ENCODE measurements at places on chromosomes 5 and 9. TPM values are rescaled to one million over a fixed set of nuclear protein-coding genes. Genes with fewer than 3 reads are reported as not detected.

DNA sequence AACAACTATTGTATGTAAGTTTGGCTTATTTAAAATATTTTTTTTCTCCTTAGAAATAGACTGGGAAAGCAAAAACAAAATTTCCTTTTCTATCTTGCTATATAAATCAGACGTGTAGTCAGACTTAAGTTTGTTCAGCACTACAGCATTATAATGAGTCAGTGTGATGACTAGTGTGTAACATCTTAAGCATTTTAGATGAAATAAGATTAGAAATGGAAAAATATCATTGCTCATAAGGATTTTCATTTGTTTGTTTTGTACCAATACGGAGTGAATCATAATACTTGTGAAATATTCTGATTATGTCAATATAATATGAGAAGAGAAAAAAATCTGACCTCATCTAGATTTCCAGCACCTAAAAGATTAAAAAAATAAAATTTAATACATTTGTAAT lies 64.7 kb upstream of the RICTOR start:
- peaks cover 7% of the 10 kb centered on the region for H3K36me3 ChIP-seq
- peaks cover 25% of the 10 kb centered on the region for H3K4me1 ChIP-seq
- no peak overlapping the region for H3K4me3 ChIP-seq
- DNase-seq = no peak

- no peaks in the 10 kb centered on the region for H3K27me3 ChIP-seq
- no peak for DNase-seq
- H3K4me1 ChIP-seq = no peaks in the 10 kb centered on the region
- no peaks in the 10 kb centered on the region for H3K36me3 ChIP-seq
Measured at GRCh38 chr9:10260501-10260900, 352.3 kb downstream of the PTPRD start.

CDKN2B gene
- 30.4 TPM for total RNA-seq

CKS2 gene
- 99.5 TPM for total RNA-seq

PCDHGA2 gene
- not detected for total RNA-seq

DNA sequence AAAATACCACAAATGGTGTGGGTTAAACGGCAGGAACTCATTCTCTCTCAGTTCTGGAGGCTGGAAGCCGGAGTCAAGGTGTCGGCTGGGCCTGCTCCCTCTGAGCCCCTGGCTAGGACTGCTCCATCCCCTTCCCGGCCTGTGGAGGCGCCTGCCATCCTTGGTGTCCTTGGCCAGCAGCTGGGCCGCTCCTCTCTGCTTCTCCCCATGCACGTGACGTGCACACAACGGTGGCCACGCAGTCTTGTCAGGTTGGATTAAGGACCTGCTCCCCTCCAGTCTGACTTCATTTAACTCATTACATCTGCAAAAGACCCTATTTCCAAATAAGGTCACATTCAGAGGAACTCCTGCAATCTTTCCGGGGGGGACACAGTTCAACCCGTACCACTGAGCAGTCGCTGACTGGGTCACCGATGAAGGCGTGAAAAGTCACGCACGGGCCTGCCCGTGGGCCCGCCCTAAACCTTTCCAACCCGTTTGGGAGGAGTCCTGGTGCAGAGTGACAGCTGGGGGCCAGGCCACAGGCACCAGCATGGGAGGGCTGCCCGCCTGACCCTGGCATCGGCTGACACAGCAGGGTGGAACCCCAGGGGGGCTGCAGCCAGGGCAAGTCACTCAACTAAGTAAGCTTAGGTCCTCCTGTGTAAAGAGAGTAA lies 135.2 kb downstream of the COL23A1 start:
- no peaks in the 10 kb centered on the region for H3K4me1 ChIP-seq
- no peak for DNase-seq
- no peak overlapping the region for H3K27ac ChIP-seq
- no peak overlapping the region for H3K4me3 ChIP-seq

CD274 gene
- total RNA-seq = 3.6 TPM

SNCAIP gene
- total RNA-seq = not detected

GRCh38 chr5:56259002-56259511 lies 25.9 kb upstream of the ANKRD55 start:
- H3K27me3 ChIP-seq = no peaks in the 10 kb centered on the region
- H3K36me3 ChIP-seq = no peaks in the 10 kb centered on the region
- H3K4me3 ChIP-seq = no peak overlapping the region
- H3K27ac ChIP-seq = peak overlapping the region; percentile 61
- no peak for DNase-seq

CEL gene
- total RNA-seq = 2.6 TPM

PCDHGA7 gene
- 0.73 TPM for total RNA-seq

GRCh38 chr9:133404454-133405002 lies 13.3 kb downstream of the REXO4 start:
- H3K4me1 ChIP-seq = no peaks in the 10 kb centered on the region
- peaks cover 16% of the 10 kb centered on the region for H3K36me3 ChIP-seq
- no peak overlapping the region for H3K27ac ChIP-seq
- no peaks in the 10 kb centered on the region for H3K27me3 ChIP-seq
- DNase-seq = no peak

DNA sequence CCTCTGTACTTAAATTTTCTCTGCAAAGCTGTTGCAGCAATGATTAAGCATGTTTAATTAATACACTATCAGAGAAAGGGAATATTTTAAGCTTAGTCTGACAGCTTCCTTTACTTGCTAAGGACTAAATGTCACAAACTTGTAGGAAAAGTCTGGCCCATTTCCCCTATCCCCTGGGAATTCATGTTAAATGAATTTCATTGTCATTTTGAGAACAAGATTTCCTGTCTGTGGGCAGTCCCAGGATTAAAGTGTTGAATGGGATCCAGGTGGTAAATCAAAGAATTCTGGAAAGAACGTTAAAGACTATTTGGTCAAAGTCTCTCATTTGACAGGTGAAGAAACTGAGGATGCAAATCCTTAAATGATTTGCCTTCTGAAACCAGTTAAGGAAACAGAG lies 214.8 kb downstream of the MPDZ start:
- H3K4me3 ChIP-seq = no peak overlapping the region
- no peak for DNase-seq
- H3K27me3 ChIP-seq = peaks cover 10% of the 10 kb centered on the region
- H3K4me1 ChIP-seq = no peaks in the 10 kb centered on the region
- H3K27ac ChIP-seq = no peak overlapping the region

NEURL1B gene
- total RNA-seq = 2.8 TPM

GRCh38 chr5:89313804-89314588 lies 431.0 kb upstream of the MEF2C start:
- H3K4me1 ChIP-seq = peaks cover 16% of the 10 kb centered on the region
- peak; percentile 28 for DNase-seq
- no peaks in the 10 kb centered on the region for H3K27me3 ChIP-seq
- H3K27ac ChIP-seq = peak overlapping the region; percentile 52
- H3K36me3 ChIP-seq = no peaks in the 10 kb centered on the region

WNK2 gene
- total RNA-seq = 85.7 TPM

DNA sequence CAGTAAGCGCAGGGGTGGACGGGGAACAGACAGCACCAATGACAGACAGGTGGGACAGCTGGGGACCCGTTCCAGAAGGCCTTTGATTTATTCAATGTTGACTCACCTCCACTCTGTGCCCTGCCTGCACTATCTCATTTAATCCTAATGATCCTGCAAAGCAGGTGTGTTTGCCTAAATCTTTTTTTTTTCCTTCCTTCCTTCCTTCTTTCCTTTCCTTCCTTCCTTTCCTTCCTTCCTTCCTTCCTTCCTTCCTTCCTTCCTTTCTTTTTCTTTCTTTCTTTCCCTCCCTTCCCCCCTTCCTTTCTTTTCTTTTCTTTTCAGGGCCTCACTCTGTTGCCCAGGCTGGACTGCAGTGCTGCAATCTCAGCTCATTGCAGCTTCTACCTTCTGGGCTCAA lies 17.1 kb upstream of the CORO2A start:
- DNase-seq = no peak
- no peaks in the 10 kb centered on the region for H3K27me3 ChIP-seq
- no peak overlapping the region for H3K27ac ChIP-seq
- H3K4me3 ChIP-seq = no peak overlapping the region

C5orf58 gene
- not detected for total RNA-seq

- no peak for DNase-seq
- no peaks in the 10 kb centered on the region for H3K27me3 ChIP-seq
- H3K4me1 ChIP-seq = no peaks in the 10 kb centered on the region
- H3K36me3 ChIP-seq = no peaks in the 10 kb centered on the region
- H3K27ac ChIP-seq = no peak overlapping the region
Measured at GRCh38 chr9:82680179-82680935, 382.6 kb downstream of the RASEF start.

- H3K36me3 ChIP-seq = peaks cover 6% of the 10 kb centered on the region
- DNase-seq = no peak
- H3K4me3 ChIP-seq = no peak overlapping the region
- no peak overlapping the region for H3K27ac ChIP-seq
Measured at GRCh38 chr5:119551819-119552218, 77.5 kb upstream of the FAM170A start.

GRCh38 chr9:116112236-116112635 lies 41.4 kb upstream of the PAPPA start:
- H3K27me3 ChIP-seq = no peaks in the 10 kb centered on the region
- H3K4me1 ChIP-seq = no peaks in the 10 kb centered on the region
- DNase-seq = no peak
- H3K36me3 ChIP-seq = no peaks in the 10 kb centered on the region
- no peak overlapping the region for H3K4me3 ChIP-seq
- no peak overlapping the region for H3K27ac ChIP-seq

SEMA6A gene
- total RNA-seq = 53.3 TPM

- peak overlapping the region; percentile 88 for H3K27ac ChIP-seq
- peaks cover 96% of the 10 kb centered on the region for H3K4me1 ChIP-seq
- peak overlapping the region; percentile 27 for H3K4me3 ChIP-seq
- no peaks in the 10 kb centered on the region for H3K27me3 ChIP-seq
- no peak for DNase-seq
Measured at GRCh38 chr5:107459605-107460004, 211.1 kb downstream of the EFNA5 start.

DNA sequence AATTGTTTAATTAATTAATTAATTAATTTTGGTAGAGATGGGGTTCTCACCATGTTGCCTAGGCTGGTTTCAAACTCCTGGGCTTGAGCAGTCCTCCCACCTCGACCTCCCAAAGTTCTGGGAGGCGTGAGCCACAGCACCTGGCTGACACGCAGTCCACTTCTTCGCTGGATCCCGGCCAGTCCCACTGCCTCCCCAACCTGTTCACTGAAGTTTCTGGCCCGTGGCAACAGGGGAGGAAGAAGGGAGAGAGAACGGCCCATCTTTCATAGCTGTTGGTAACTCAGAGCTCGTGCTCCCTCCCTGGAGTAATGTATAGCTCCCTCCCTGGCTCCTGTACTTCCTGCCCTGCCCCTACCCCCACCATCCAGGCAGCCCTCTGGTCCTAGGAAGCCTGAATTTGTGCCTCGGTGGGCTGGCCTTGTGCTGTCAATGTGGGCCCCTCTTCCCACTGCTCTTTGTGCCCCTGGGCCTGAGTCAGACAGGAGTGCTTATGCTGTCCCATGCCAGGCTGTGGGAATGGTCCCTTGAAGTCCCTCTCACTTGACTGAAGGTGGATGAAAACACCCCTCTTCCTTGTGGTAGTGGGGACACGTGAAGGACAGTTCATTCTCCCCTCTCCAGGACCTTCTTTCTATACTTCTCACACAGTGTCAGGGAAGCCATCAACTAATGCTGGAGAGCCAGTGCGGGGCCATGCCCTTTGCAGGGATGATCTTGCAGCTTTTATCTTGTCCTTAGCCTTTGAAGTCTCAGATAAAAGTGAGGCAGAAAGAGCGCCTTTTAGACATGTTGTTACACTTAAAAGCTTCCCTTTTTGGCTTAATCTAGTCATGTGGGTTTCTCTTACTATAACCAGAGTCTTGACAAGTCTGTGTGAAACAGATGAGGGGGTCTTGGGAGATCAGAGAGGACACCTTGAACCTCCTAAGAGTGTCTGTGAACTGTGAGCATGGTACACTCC lies 38.1 kb downstream of the ANGPTL2 start:
- no peaks in the 10 kb centered on the region for H3K27me3 ChIP-seq
- no peaks in the 10 kb centered on the region for H3K36me3 ChIP-seq
- no peaks in the 10 kb centered on the region for H3K4me1 ChIP-seq

DNA sequence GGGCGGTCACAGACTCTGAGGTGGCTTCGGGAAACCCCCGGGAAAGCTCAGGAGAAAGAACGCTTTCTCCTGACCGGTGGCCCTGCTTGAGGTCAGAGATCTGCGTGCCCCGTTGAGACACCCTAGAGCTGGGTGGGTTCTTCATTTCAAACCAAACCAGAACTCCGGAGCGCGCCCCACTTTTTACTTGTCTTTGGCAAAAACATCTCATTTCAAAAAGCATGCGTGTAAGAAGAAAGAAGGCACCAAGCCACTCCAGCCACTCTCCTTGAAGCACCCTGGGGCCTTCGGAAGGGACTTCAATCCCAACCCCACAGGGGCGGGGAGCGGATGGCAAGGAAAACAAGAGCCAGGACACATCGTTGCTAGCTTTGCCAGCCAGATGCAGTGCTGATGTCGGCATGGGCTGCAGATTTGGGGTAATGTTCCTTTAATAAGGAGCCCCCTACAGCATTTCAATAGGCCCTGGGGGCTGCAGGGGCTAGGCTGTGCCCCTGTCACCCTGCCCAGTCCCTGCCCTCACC lies 171.7 kb downstream of the ERCC6L2 start:
- no peaks in the 10 kb centered on the region for H3K36me3 ChIP-seq
- no peak overlapping the region for H3K4me3 ChIP-seq
- H3K27ac ChIP-seq = no peak overlapping the region
- peaks cover 21% of the 10 kb centered on the region for H3K27me3 ChIP-seq
- no peaks in the 10 kb centered on the region for H3K4me1 ChIP-seq

MSANTD3 gene
- total RNA-seq = 16.3 TPM

DNA sequence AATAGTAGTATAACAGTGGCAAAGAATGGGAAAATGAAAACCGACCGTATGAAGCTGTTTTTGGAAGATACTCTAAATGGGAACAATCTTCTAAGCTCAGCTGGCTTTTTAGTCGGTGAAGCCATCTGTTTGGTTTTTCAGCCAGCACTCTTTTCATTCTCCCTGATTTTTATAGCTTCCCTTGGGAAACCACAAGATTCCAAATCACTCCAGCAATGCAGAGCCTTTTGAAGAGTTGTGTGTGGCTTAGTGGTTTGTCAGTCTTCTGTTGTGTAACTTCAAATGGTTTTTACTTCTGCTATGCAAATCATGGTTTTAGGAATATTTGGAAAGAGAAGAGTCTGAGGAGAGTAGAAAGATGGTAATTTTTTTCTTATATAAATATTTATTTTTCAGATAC lies 180.7 kb downstream of the KDM4C start:
- no peaks in the 10 kb centered on the region for H3K27me3 ChIP-seq
- H3K4me1 ChIP-seq = no peaks in the 10 kb centered on the region
- no peak overlapping the region for H3K27ac ChIP-seq
- no peaks in the 10 kb centered on the region for H3K36me3 ChIP-seq
- no peak overlapping the region for H3K4me3 ChIP-seq
- no peak for DNase-seq

Data from Calu3 (cell line).